Muscle of leg (tissue), 16 donors: ENCODE measurements at places on chromosomes 7 and 10. TPM values are rescaled to one million over a fixed set of nuclear protein-coding genes. Genes with fewer than 3 reads are reported as not detected.

Gene HMX3
- total RNA-seq, result not detected

Gene ITIH5
- 34.2 TPM for total RNA-seq

Gene ADARB2
- total RNA-seq, result 0.13 TPM

Gene LRIT2
- not detected for total RNA-seq

Gene MAT1A
- total RNA-seq, result 0.04 TPM

Gene SPDYE2B
- not detected for total RNA-seq

Gene ZPBP
- total RNA-seq, result not detected

Gene TWIST1
- 8.3 TPM for total RNA-seq

Gene BLVRA
- 22.9 TPM for total RNA-seq

Gene SFRP4
- total RNA-seq, result 55.4 TPM

Gene LBX1
- total RNA-seq, result 3.3 TPM

Gene KLF14
- 0.98 TPM for total RNA-seq

Gene ENTPD7
- 4.8 TPM for total RNA-seq

Gene C10orf62
- total RNA-seq, result not detected

GRCh38 chr7:127154101-127154500 is 98.6 kb downstream of the GRM8 start:
- no peaks in the 10 kb centered on the region for H3K27me3 ChIP-seq
- DNase-seq, result no peak
- no peak overlapping the region for H3K27ac ChIP-seq

- DNase-seq, result peak; percentile 25
- no peak overlapping the region for H3K27ac ChIP-seq
- no peaks in the 10 kb centered on the region for H3K36me3 ChIP-seq
- no peaks in the 10 kb centered on the region for H3K27me3 ChIP-seq
- no peak overlapping the region for H3K4me3 ChIP-seq
Measured at GRCh38 chr10:10092581-10092980, 925.1 kb upstream of the CELF2 start.

GRCh38 chr7:133646472-133647315 is 393.8 kb downstream of the EXOC4 start:
- H3K4me1 ChIP-seq, result peaks cover 2% of the 10 kb centered on the region
- no peaks in the 10 kb centered on the region for H3K36me3 ChIP-seq
- H3K4me3 ChIP-seq, result no peak overlapping the region
- no peak for DNase-seq
- no peak overlapping the region for H3K27ac ChIP-seq

DNA sequence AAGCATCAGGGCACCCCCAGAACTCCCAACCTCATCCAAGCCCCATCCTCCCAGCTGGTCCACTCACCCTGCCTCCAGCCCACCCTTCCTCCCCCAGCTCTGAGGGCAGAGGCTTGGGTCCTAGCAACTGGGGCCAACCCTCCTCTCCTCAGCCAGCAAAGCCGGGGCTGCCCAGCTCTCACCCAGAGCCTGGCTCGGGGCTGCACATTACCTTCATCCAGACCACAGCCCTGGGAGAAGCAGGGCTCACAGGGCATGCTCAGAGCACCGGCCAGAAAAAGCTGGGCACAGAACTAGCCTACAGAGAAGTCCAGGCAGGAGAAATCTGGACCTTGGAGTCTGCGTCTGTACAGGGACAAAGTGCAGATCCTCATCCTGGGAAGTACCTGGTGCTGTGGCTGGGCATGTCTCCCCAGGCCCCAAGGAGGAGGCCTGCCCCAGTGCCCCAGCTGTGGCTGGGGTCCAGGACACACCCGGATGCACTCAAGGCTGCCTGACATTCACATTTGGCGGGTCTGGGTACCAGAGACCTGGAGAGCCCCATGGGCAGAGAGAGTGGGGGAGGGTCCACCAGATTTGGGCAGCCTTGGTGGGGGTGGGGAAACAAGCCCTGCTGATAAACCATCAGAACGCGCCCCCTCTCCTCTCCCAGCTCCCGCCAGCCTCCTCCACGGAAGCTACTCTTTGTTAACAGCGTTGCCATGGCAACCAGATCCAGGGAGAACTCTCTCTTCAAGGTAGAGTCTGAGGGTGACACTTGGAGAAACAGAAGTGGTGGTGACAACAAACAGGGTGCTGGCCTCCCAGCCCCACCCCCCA is 5.1 kb downstream of the RASGEF1A start:
- peaks cover 3% of the 10 kb centered on the region for H3K4me1 ChIP-seq
- DNase-seq, result no peak
- H3K36me3 ChIP-seq, result no peaks in the 10 kb centered on the region
- peaks cover 41% of the 10 kb centered on the region for H3K27me3 ChIP-seq
- H3K4me3 ChIP-seq, result no peak overlapping the region

- H3K36me3 ChIP-seq, result no peaks in the 10 kb centered on the region
- H3K27me3 ChIP-seq, result no peaks in the 10 kb centered on the region
- no peak for DNase-seq
- H3K4me1 ChIP-seq, result no peaks in the 10 kb centered on the region
- H3K27ac ChIP-seq, result no peak overlapping the region
Measured at GRCh38 chr7:145497911-145498525, 618.6 kb upstream of the CNTNAP2 start.

GRCh38 chr7:94444813-94445212 is 50.1 kb downstream of the COL1A2 start:
- peak overlapping the region; percentile 8 for H3K27ac ChIP-seq
- H3K36me3 ChIP-seq, result no peaks in the 10 kb centered on the region
- H3K4me3 ChIP-seq, result no peak overlapping the region
- H3K27me3 ChIP-seq, result no peaks in the 10 kb centered on the region
- H3K4me1 ChIP-seq, result peaks cover 10% of the 10 kb centered on the region

DNA sequence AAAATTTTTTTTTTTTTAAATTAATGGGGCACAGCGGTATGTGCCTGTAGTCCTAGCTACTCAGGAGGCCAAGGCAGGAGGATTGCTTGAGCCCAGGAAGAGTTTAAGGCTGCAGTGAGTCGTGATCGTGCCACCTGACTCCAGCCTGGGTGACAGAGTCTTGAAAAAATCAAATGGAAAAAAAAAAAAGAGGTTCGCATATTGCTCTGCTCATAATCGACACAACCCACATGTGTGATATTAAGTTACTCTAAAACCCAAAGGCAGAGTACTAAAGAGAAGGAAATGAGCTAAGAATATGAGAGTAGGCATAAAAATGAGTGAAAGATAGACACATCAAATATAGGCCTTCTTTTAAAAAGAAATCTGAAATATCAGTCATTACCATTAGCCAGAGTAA is 66.3 kb downstream of the IGF2BP3 start:
- no peaks in the 10 kb centered on the region for H3K4me1 ChIP-seq
- peaks cover 13% of the 10 kb centered on the region for H3K36me3 ChIP-seq
- no peaks in the 10 kb centered on the region for H3K27me3 ChIP-seq

DNA sequence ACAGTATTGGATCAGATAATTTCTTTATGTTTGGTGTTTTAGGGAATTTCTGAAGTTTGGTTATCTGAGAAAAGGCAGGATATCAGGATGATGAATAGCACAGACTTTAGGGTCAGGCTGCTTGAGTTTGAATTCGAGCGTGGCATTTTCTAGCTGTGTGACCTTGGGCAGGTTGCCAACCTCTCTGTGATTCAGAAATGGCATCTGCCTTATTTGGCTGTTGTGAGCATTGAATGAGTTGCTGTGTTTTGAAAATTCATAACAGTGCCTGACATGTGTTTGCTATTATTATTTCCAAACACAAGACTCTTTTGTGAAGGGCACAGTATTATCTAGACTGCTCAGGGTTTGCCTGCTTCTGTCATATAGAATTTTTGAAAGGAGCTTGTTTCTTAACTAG is 66.9 kb downstream of the NXPH1 start:
- no peaks in the 10 kb centered on the region for H3K36me3 ChIP-seq
- no peak overlapping the region for H3K27ac ChIP-seq
- H3K27me3 ChIP-seq, result no peaks in the 10 kb centered on the region
- no peak overlapping the region for H3K4me3 ChIP-seq
- no peaks in the 10 kb centered on the region for H3K4me1 ChIP-seq

GRCh38 chr10:126013489-126014281 is 117.3 kb downstream of the FANK1 start:
- H3K27me3 ChIP-seq, result no peaks in the 10 kb centered on the region
- no peak overlapping the region for H3K27ac ChIP-seq
- H3K36me3 ChIP-seq, result peaks cover 15% of the 10 kb centered on the region

GRCh38 chr7:148241700-148242293 is 348.8 kb upstream of the C7orf33 start:
- no peak overlapping the region for H3K27ac ChIP-seq
- no peaks in the 10 kb centered on the region for H3K36me3 ChIP-seq
- DNase-seq, result peak; percentile 38
- no peaks in the 10 kb centered on the region for H3K27me3 ChIP-seq
- H3K4me1 ChIP-seq, result no peaks in the 10 kb centered on the region

DNA sequence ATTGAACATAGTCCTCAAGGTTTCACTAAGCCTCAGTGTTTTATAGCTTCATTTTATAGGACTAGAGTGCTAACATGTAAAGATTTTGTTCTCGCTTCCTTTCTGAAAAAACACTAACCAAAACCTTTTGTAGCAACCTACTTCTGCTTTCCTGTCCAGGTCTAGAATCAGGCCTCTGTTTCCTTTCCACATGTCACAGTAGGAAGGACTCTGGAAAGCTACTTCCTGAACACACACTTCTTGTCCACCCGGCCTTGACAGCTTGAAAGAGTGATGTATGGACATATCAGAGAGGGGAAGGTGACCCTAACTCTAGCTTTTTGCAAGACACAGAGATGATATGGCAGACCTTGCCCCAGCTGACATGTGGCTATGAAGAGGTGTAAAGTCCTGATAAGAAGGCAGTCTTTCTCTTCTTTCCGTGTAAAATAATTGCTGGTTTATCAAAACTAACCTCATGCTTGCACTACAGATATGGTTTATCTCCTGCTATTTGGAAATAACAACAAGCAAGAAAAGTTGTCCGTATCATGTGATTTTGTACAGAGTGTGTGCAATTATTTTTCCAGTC is 175.4 kb downstream of the SKAP2 start:
- H3K4me1 ChIP-seq, result peaks cover 7% of the 10 kb centered on the region
- H3K4me3 ChIP-seq, result no peak overlapping the region
- H3K27me3 ChIP-seq, result no peaks in the 10 kb centered on the region
- H3K27ac ChIP-seq, result no peak overlapping the region

- no peaks in the 10 kb centered on the region for H3K36me3 ChIP-seq
- H3K27ac ChIP-seq, result no peak overlapping the region
- H3K4me1 ChIP-seq, result peaks cover 2% of the 10 kb centered on the region
- peak; percentile 22 for DNase-seq
- H3K4me3 ChIP-seq, result no peak overlapping the region
- no peaks in the 10 kb centered on the region for H3K27me3 ChIP-seq
Measured at GRCh38 chr7:112226701-112227276, 20.3 kb downstream of the ZNF277 start.

DNA sequence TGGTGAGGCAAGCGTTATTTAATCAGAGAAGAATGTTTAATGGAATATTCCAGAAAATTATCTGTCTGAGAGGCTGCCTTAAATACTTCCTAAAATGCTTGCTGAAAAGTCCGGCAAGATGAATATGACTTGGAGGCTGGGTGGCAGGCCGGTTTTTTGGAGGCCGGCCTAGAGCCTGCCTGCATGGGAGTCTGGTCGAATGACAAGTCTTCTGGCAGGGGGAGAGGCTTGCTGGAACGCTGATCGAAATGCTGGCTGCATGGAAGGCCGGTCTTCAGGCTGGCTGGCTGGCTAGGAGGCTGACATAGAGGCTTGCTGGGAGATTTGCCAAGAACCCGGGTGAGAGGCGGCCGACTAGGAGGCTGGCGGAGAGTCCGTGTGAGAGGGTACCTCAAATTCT is 135.7 kb downstream of the OR13A1 start:
- peak; percentile 68 for DNase-seq
- no peaks in the 10 kb centered on the region for H3K36me3 ChIP-seq
- H3K4me1 ChIP-seq, result peaks cover 3% of the 10 kb centered on the region
- H3K4me3 ChIP-seq, result no peak overlapping the region
- no peak overlapping the region for H3K27ac ChIP-seq

- no peak within 1 kb of the TSS for H3K27ac ChIP-seq
- peak; percentile 49 for DNase-seq
- peaks cover 40% of the 10 kb centered on the region for H3K27me3 ChIP-seq
- H3K4me1 ChIP-seq, result peaks cover 4% of the 10 kb centered on the region
- no peaks in the 10 kb centered on the region for H3K36me3 ChIP-seq
- H3K4me3 ChIP-seq, result no peak within 1 kb of the TSS
Measured at GRCh38 chr10:118595598-118596425, at the start of gene PRLHR. TSS of gene PRLHR (minus strand) at chr10:118595648. CDS start at chr10:118595244, 404 bp downstream.

- peaks cover 2% of the 10 kb centered on the region for H3K36me3 ChIP-seq
- DNase-seq, result no peak
- H3K4me3 ChIP-seq, result no peak overlapping the region
- H3K27ac ChIP-seq, result no peak overlapping the region
Measured at GRCh38 chr10:24930427-24930826, 22.0 kb downstream of the PRTFDC1 start.

DNA sequence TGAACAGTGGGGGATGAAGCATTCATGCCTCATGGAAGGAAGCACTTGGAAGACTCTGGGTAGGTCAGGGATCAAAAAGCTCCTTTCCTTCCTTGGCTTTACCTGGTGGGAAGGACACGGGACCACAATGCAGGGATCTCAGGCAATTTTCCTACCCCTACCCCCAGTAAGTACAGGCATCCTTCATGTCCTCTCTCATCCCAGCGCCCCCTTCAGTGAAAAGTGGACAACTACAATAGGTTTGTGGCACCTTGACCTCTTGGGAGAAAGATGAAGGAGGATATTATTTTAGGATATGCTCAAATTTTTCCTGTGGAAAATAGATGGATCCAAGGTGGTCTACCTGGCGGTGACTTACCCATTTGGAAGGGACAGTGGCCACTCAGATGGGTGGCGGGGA is 16.5 kb downstream of the AFAP1L2 start:
- H3K4me3 ChIP-seq, result no peak overlapping the region
- no peaks in the 10 kb centered on the region for H3K27me3 ChIP-seq
- no peak overlapping the region for H3K27ac ChIP-seq

DNA sequence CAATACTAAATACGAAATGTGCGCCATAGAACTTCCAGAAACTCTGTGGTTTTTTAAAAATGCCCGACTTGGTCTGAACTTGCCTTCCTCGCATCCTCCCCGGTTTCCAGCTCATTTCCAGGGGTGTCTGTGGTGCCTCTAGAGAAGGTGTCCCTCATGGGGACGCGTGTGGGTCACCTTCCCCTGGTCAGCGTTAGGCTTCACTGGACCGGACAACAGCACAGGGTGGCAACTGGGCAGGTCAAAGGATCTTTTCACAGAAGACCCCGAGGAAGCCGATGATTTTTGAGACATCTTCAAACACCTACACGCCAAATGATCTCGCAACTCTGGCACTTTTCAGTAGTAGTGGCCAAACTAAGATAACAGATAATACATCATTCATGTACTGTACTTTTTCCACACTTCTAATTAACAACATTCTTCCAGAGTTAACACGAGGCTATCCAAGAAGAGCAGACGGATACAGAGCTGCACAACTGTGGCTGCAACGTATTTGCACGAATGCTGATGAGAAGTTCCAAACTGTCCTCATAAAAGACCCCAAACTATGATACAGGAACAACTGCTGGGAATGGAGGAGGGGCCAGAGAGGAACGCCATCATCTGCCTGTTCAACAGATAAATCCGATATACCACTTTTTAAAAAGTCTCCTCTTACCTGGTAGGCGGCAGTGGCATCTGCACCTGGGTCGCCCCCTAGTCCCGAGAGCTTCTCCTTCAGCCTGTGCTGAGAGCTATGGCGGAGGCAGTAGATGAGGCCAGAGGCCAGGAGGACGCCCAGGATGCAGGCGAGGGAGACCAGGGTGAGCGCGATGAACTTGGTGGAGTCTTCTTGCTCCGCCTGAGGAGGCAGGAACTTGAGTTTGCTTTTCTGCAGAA is 345.5 kb downstream of the DNAJB6 start:
- H3K36me3 ChIP-seq, result no peaks in the 10 kb centered on the region
- H3K4me3 ChIP-seq, result no peak overlapping the region
- no peak overlapping the region for H3K27ac ChIP-seq

- no peaks in the 10 kb centered on the region for H3K36me3 ChIP-seq
- DNase-seq, result peak; percentile 76
- H3K27ac ChIP-seq, result peak overlapping the region; percentile 47
Measured at GRCh38 chr10:71550628-71551027, 153.9 kb downstream of the CDH23 start.
